ENCODE measurements at places on chromosomes 6 and 20.
A peak's percentile ranks its signal among the peaks of the same experiment; 100 is the strongest.

DNA sequence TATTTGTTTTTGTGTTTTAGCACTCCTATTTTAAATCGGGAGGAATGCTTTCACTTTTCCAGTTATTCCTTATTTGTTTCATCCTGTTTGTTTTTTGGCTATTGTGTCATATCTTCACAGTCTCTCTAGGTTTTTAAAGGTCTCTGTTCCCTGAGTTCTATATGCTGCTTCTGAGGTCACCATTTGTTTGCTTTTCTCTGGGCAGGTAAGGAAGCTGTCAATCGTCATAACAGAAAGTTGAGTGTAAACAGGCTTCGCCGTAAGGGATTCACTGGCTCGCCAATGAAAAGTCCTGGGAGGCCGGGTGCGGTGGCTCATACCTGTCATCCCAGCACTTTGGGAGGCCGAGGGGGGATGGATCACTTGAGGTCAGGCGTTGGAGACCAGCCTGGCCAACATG lies 48.7 kb upstream of the RPS6KA2 start:
- DNase-seq, result no peak

- DNase-seq, result no peak
Measured at GRCh38 chr6:165632194-165632593, 30.8 kb downstream of the PDE10A start.

DNA sequence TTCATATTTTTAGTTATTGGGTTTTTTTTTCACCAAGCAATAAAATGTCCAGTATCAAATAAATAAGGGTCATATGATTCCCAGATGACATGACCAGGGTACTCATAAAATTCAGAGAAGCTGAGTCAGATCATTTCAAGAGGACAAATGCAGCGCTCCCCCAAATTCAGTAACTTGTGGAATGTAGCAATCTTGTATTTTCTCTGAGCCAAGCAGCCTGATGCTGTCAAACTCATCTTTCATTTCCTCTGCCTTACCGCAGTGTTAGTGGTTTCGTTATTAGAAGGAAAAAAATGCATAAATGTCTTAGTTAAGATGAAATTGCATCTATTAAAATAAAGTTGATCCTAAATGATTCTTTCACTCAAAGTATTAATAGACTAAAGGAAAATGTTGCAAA lies 57.8 kb upstream of the EDN1 start:
- no peak for DNase-seq

DNA sequence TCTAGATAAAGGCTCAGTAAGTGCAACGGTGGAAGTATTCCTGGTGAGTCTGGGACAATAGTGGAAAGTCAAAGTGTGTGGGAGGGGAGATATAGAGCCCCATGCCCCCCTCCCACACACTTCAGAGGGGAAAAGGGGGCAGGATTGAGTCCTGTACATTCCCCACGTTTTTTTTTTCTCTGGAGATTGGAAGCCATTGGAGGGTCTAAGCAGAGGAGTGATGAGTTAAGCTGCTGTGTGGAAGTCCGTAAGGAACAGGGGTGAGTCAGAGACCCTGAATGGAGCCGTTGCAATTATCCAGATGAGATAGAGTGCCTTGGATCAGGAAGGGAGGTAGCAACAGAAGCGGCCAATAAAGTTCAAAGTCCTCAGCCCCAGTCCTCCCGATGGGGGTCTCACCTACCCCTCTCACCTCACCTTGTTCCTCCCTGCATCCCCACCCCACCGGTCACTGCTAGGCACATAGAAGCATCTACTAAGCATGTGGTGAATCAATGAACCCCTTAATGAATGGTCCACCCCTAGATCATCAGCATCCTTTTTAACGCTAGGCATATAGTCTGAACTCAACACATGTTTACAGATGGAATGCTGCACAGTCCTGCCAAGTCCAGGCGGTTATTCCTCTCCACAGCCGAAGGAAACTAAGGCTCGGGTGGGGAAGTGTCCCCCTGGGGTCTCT lies 662 bp upstream of the SLC9A8 start:
- no peak for DNase-seq

DNA sequence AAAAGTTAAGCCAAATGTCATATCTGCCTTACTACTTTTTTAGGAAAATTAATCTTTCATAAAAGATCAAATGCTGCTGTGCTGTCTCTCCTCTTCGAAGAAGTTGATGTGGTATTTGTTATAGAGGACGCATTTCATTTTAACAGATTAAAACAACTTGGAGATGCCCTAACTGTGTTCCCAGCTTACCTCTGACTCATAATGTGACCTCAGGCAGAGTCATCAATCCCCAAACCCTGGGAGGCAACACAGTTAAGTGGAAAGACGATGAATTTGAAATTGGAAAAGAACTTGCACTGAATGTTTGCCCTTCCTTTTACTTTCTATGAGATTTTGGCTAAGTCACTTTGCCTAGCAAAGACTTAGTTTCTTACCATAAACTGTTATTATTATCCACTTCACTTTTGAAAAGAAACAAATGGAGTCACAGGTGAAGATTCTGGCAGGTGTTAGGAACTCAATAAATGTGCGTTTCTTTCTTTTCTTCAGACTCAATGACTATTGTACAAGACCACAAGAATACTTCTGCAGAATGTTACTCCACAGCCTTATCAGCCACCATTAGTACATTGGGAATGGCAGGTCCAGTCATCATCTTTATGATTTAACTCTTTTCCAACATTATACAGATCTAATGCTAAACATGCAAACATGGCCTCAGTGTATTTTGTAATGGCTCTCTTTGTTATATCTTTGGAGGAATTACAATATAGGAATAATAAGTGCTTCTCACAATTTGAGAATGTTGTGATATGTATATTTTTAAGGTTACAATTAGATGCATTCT lies 102.6 kb downstream of the COL21A1 start:
- no peak for DNase-seq

- no peak for DNase-seq
Measured at GRCh38 chr6:14313248-14313647, 195.7 kb downstream of the CD83 start.

- no peak for DNase-seq
Measured at GRCh38 chr20:34549291-34549928, 9.1 kb upstream of the MAP1LC3A start.

DNA sequence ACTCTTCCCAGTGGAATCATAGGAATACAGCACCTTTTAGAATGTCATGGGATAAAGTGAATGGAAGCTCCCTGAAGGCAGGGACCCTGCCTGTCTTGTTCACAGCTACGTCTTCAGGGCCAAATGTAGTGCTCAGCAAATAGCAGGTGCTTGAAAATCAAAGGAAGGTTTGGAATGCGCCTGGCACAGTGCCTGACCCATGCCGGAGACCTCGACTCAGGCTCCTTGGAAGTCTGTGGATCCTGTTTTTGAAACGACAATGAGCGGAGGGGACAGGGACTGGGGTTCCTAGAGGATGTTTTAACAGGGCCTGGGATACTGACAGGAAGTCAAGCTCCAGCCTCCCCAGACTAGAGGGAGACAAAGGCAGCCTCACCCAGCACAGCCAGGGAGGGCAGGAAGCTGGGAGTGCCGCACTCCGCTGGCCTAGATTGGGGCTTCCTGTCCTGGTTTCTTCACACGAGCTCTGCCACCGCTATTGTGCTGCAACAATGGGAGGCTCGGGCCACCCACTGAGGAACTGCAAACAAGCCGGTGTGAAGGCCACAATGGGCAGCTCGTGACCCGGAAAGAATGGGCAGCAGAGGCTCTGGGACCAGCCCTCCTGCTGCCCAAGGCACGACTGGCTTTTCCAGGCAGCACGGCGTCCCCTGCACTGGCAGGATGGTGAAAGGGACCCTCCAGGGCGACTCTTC lies 76.7 kb downstream of the PREX1 start:
- no peak for DNase-seq

GRCh38 chr20:6780433-6781190 lies 13.1 kb downstream of the BMP2 start:
- no peak for DNase-seq

GRCh38 chr6:140082867-140083297 lies 708.4 kb upstream of the CITED2 start:
- no peak for DNase-seq

DNA sequence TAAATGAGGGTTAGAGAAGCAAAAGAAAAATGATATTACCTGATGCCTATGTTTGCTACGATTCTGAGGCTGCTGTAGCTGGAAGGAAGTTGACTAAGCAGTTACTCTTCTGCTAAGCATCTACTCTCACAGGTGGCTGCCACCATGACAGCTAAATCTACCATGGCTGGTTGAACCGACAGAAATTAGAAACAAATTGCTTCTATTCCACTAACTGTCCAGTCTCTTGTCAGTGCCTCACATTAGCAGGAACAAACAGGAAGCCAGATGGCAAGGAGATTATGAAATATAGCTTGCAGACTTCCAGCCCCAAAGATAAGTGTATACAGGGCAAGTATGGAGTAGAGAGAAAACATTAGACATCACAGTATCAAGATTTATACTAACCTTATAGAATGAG lies 59.4 kb upstream of the TMEM200A start:
- no peak for DNase-seq

DNA sequence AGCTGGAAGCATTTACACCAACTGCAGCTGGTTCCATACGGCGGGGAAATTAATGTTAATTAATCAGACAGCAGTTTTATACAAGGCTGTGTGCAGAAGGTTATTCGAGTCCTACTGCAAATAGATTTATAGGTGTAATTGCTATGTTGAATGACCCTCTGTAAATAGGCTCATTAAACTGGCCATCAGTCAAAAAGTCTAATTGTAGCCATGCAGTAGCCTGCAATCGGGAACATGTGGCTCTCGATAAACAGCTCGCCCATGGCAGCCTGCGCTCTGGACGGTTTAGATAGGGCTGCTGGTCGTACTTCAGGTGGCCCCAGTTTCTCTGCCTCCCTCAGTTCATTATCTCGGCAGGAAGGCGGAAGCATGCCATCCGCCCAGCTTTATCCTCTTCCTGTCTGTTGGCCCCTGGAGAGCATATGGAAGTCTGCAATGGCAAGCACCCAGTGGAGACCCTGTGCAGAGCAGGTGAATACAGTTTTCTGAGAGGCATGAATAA lies 143.2 kb downstream of the MBOAT1 start:
- DNase-seq, result no peak

DNA sequence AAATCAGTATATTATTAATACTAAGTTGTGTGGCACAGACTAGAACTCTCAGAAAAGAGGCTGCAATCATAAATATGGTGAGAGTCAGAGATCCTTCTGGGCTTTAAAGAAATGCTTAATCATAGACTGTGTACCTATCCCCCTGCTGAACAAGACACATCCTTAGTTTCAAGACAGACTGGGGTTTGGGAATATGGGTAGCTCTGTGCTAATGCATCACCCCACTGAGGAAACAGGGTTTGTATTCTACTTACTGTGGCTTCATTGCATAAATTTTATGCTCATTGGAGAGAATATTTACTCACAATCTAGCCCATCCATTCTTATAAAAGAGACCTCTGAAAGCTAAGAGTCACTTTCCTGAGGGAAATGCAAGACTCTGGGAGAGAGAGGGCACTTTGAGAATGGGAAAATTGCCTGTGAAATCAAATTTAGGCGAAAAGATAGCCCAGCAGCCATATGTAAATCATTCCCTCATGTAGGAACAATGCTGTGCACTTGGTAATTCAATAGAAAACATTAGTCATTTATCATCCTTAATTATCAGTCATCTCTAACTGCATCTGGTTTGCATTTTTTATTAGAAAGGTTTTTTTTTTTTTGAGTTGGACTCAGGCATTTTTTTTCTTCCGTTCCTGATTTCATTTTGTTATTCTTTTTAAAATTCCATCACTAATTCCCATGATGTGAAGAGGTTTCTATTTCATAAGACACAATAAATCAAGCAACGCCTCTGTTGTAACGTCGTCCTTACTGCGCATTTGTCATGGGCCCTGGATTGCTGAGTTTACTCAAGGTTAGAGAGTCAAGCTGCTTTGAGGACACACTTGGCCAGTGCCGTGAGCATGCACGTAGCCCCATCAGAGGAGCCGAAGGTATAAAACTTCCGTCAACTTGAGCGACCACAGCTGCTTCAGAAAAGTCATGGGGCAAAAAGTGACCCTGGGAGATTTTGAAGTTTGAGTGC lies 91.8 kb downstream of the TRMT11 start:
- DNase-seq, result no peak

GRCh38 chr6:134708079-134708478 lies 241.8 kb downstream of the ALDH8A1 start:
- no peak for DNase-seq

DNA sequence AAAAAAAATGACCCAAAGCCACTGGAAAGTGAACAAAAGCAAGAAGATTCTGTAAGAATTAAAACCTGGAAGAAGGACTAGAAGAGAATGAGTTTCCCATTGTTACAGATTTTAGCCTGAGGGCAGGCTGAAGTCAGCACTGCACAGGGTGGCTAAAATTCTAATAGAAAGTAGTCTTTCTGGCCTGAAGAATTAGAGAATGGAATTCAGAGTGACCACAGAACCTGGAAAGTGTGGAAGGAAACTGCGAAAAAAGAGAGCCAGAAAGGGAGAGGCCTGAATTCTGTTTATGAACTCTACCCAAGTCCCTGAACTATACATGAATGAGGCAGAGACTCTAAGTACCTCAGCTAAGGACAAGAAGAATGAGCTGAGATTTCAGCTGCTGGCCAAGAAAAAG lies 38.9 kb upstream of the FILIP1 start:
- no peak for DNase-seq

DNA sequence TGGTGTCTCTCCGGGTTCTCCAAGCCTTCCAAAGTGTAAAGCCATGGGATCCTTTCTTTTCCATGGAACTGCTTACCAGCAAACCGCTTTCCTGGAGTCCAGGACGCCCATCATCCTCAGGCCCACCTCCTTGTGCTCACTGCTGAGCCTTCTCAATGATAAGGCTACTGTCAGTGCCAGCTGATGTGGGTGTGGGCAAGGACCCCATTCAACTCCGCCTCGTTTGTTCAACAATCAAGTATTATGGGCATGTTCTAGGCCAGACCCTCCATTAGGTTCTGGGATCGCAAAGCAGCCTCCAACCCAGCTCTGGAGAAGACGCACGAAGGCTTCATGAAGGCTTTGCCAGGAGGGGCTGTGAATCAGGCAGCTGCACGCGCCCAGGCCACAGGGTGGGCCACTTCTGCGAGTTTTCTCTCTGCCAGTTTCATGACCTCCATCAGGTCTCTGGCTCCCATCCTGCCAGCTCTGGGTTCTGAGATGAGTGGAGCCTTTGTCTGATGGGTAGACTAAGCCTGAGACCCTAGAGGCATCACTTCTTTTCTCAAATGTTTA lies 177.1 kb downstream of the MRPL14 start:
- DNase-seq, result no peak

- no peak for DNase-seq
Measured at GRCh38 chr6:150322466-150322871, 46.3 kb upstream of the IYD start.

DNA sequence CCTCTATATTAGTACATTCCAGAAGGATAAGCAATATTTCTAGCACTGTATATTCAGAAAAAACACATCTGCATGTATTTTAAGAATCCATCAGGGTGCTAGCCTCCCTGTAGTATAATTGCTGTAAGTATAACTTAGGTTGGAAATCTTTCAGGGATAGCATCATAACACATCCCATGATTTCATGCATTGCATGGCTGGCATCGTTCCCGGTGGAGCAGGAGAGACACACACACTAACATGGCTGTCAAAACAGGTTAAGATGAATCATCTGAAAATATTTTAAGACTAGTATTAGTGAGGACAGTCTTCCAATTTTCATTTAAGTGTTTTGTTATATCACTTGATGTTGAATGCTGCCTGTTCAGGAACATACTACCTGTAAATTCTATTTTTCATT lies 32.1 kb upstream of the CENPW start:
- DNase-seq, result peak; percentile 23

Data from omental fat pad (tissue), 4 donors.